Lower lobe of right lung (tissue), 2 donors: ENCODE measurements at places on chromosomes 4 and X.

DNA sequence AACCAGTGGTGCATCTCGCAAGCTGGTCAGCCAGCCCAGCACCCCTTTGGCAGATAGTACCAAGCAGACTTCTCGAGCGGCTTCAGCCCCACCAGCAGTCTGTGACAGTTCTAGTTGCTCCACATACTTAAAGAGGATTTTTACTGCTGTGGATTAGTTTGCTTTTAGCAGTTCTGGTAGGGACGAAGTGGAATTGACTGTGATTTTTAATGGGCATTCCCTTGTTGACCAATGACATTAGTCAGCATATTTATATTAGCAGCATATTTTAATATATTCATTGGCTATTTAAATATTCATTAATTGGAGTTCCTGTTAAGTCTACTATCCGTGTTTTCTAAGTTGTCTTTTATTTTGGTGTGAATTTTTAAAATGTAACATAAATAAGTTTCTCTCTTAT, 500.9 kb upstream of the FAT1 start:
- no peak for DNase-seq
- no peak overlapping the region for H3K4me3 ChIP-seq
- no peaks in the 10 kb centered on the region for H3K36me3 ChIP-seq
- H3K27ac ChIP-seq = no peak overlapping the region
- no peaks in the 10 kb centered on the region for H3K4me1 ChIP-seq
- H3K27me3 ChIP-seq = no peaks in the 10 kb centered on the region

DNA sequence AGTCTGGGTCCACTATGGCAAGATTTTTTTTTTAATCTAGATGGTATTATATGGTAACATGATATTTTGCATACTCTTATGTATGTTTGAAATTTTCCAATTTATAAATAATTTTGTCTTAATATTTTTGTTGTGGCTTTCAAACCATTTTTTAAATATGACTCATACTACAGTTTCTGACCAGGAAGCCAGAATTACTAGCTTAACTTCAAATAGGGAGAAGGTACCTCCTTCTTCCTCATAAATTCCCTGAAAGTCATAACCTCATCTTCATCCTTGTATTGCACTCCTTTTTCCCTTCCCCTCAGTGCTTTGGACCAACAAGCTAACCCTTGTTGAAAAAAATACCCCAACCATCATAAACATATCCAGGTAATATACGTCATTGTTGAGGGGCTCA, 21.6 kb downstream of the ARAP2 start:
- no peak overlapping the region for H3K27ac ChIP-seq
- no peaks in the 10 kb centered on the region for H3K36me3 ChIP-seq
- no peak overlapping the region for H3K4me3 ChIP-seq
- DNase-seq = no peak

DNA sequence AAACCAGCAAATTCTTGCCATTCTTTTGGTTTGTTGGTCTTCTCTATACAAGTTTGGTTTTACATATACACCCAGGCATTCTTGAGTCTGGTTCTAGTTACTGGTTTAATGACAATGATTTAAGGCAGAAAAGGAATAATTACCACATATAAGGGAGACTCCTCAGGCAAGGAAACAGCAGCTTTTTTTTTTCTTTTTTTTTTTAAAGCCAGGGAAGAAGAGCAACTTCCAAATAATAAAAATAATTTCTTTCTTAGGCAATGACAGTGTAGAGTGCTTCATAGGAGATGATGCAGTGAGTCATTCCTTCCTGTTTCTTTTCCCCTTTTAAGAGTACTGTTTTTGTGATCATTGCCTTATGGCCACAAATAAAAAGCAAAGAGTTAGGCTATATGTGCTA, 289.7 kb downstream of the DKK2 start:
- H3K36me3 ChIP-seq = no peaks in the 10 kb centered on the region
- no peaks in the 10 kb centered on the region for H3K4me1 ChIP-seq
- DNase-seq = no peak
- H3K4me3 ChIP-seq = no peak overlapping the region
- no peaks in the 10 kb centered on the region for H3K27me3 ChIP-seq

DNA sequence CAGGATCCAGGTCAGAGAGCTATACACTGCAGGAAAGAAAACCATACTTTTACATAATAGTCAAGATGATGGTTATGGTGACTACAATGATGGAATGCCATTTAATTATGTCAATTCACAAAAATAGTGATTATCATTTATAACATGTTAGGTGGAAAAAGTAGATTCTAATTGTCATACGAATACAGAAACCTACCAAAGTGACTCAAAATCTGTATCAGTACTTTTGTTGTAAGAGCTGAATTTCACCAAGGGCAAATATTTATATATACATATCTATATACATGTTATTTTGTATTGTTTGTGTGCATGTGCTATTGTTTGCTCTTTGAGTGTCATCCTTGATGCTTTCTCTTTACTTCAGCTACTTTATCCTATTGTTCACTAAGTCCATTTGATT, 485.4 kb downstream of the INPP4B start:
- H3K4me1 ChIP-seq = peaks cover 2% of the 10 kb centered on the region
- no peaks in the 10 kb centered on the region for H3K36me3 ChIP-seq
- no peak for DNase-seq
- H3K27me3 ChIP-seq = no peaks in the 10 kb centered on the region
- no peak overlapping the region for H3K27ac ChIP-seq

GRCh38 chr4:739569-739968, 33.9 kb downstream of the PCGF3 start:
- no peak overlapping the region for H3K27ac ChIP-seq
- peaks cover 66% of the 10 kb centered on the region for H3K36me3 ChIP-seq
- no peak overlapping the region for H3K4me3 ChIP-seq
- H3K4me1 ChIP-seq = no peaks in the 10 kb centered on the region
